Melanocyte of skin (primary cell): ENCODE measurements at places on chromosomes 11 and 22. TPM values are rescaled to one million over a fixed set of nuclear protein-coding genes. Genes with fewer than 3 reads are reported as not detected.

The SLC6A5 gene
- total RNA-seq: not detected in 2 replicates

The OR52E8 gene
- total RNA-seq: not detected in 2 replicates

The CBL gene
- total RNA-seq: 17.0 and 20.5 TPM in 2 replicates

The OR10D3 gene
- not detected in 2 replicates for total RNA-seq

The RIMBP3B gene
- under 0.01 and 0.36 TPM in 2 replicates for total RNA-seq

The CD248 gene
- 0.69 and 5.1 TPM in 2 replicates for total RNA-seq

The TNNT3 gene
- total RNA-seq: not detected in 2 replicates

The MEI1 gene
- total RNA-seq: 0.46 and 0.67 TPM in 2 replicates

The USH1C gene
- not detected in 2 replicates for total RNA-seq

The UCP3 gene
- total RNA-seq: 0.33 and 1.2 TPM in 2 replicates

The SSTR3 gene
- total RNA-seq: not detected in 2 replicates

The RTN4R gene
- 2.3 and 4.2 TPM in 2 replicates for total RNA-seq

The CCT8L2 gene
- total RNA-seq: not detected in 2 replicates

The CD3D gene
- total RNA-seq: not detected in 2 replicates

The KRTAP5-7 gene
- total RNA-seq: not detected in 2 replicates

The MPEG1 gene
- total RNA-seq: not detected in 2 replicates

The TRIM49 gene
- total RNA-seq: not detected in 2 replicates

The SCGB2A2 gene
- total RNA-seq: not detected in 2 replicates

The SLN gene
- not detected in 2 replicates for total RNA-seq

The TMPRSS4 gene
- not detected in 2 replicates for total RNA-seq

The RBMXL2 gene
- not detected in 2 replicates for total RNA-seq

The C11orf86 gene
- not detected in 2 replicates for total RNA-seq

The SIAE gene
- 8.9 and 13.1 TPM in 2 replicates for total RNA-seq

The SMARCB1 gene
- 44.0 and 52.7 TPM in 2 replicates for total RNA-seq

The MOV10L1 gene
- total RNA-seq: not detected in 2 replicates

The GLYATL1B gene
- not detected in 2 replicates for total RNA-seq

The NAALADL1 gene
- total RNA-seq: 4.6 and 5.7 TPM in 2 replicates

The MTMR3 gene
- total RNA-seq: 18.6 and 24.7 TPM in 2 replicates

The GVQW3 gene
- total RNA-seq: 2.0 and 4.2 TPM in 2 replicates

The C22orf31 gene
- total RNA-seq: not detected in 2 replicates

The CD3E gene
- total RNA-seq: not detected in 2 replicates

The CARNS1 gene
- total RNA-seq: not detected in 2 replicates

The EFCAB6 gene
- total RNA-seq: 0.33 and 0.77 TPM in 2 replicates

The RIMBP3C gene
- 0.34 and 0.36 TPM in 2 replicates for total RNA-seq

The CFAP300 gene
- total RNA-seq: 0.15 and 0.67 TPM in 2 replicates

The TMEM134 gene
- 24.4 and 26.8 TPM in 2 replicates for total RNA-seq

The CACNA1I gene
- total RNA-seq: under 0.01 TPM in 1 of 2 replicates, not detected in the other

The OTOG gene
- total RNA-seq: not detected in 2 replicates

The P2RX6 gene
- total RNA-seq: 3.8 and 4.0 TPM in 2 replicates

The FDXACB1 gene
- total RNA-seq: 5.8 and 6.5 TPM in 2 replicates

The PRR33 gene
- total RNA-seq: not detected in 2 replicates

The GGTLC3 gene
- not detected in 2 replicates for total RNA-seq

The ANGPTL5 gene
- not detected in 2 replicates for total RNA-seq

The RASGRP2 gene
- 0.15 TPM in 1 of 2 replicates, not detected in the other for total RNA-seq
